ENCODE measurements at places on chromosomes 11 and 22. TPM values are rescaled to one million over a fixed set of nuclear protein-coding genes. Genes with fewer than 3 reads are reported as not detected.

DNA sequence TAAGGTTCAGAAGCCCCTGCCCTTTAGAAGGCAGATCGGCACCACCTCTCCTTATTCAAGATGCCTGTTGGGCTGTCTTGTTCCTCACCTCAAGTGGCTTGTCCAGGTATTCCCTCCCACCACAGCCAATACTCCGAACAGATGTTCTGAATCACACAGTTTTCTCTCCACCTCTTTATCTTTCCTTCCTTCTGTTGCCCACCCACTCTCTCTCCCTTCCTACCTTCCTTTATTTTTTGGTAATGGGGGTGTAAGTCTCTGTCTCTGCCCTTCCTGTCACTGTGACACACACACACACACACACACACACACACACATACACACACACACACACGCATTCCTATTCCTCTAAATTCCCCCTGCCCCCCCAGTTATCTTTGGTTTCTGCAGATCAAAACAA, 8.4 kb downstream of the BEST1 start:
- DNase-seq, result no peak
- no peaks in the 10 kb centered on the region for H3K36me3 ChIP-seq
- peak overlapping the region; percentile 61 for H3K27ac ChIP-seq
- H3K4me3 ChIP-seq, result no peak overlapping the region
- peaks cover 58% of the 10 kb centered on the region for H3K4me1 ChIP-seq
- H3K27me3 ChIP-seq, result no peaks in the 10 kb centered on the region

Gene NELL1
- total RNA-seq, result not detected

GRCh38 chr11:13876423-13876822, 86.1 kb upstream of the SPON1 start:
- H3K36me3 ChIP-seq, result no peaks in the 10 kb centered on the region
- H3K4me1 ChIP-seq, result peaks cover 10% of the 10 kb centered on the region
- no peak for DNase-seq
- H3K4me3 ChIP-seq, result no peak overlapping the region
- H3K27ac ChIP-seq, result no peak overlapping the region

GRCh38 chr11:19978668-19979518, 181.4 kb downstream of the DBX1 start:
- peak overlapping the region; percentile 100 for H3K27ac ChIP-seq
- H3K27me3 ChIP-seq, result no peaks in the 10 kb centered on the region
- no peaks in the 10 kb centered on the region for H3K36me3 ChIP-seq
- peaks cover 56% of the 10 kb centered on the region for H3K4me1 ChIP-seq
- DNase-seq, result peak; percentile 61

DNA sequence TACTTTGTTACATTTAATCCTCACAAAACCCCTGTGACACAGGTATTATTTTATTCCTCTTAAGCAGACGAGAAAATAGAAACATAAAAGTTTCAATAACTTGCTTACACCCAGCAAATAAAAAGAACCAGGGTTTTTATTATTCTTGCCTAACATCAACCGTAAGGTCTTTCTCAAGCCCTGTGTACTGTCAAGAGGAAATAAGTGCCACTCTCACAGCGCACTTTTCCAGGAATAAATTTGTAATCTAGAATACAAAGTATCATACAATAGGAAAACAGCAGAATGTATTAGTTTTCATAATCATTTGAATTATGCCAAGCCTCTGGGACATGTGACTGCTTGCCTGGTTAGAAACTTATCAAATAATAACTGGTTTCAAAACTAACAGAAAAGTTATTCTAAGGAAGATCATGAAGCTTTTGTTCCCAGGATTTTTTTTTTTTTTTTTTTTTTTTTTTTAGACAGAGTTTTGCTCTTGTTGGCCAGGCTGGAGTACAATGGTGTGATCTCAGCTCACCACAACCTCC, 7.4 kb downstream of the CCDC34 start:
- H3K27me3 ChIP-seq, result no peaks in the 10 kb centered on the region
- H3K27ac ChIP-seq, result no peak overlapping the region
- no peak for DNase-seq
- 0 out of 2 replicates have a peak, but pooled peaks cover 6% of the 10 kb centered on the region for H3K4me1 ChIP-seq

Gene FAM83F
- 9.1 TPM for total RNA-seq

Gene UCP3
- total RNA-seq, result 2.0 TPM

- H3K27ac ChIP-seq, result no peak within 1 kb of the TSS
- H3K4me3 ChIP-seq, result no peak within 1 kb of the TSS
- peaks cover 11% of the 10 kb centered on the region for H3K36me3 ChIP-seq
- no peaks in the 10 kb centered on the region for H3K27me3 ChIP-seq
- no peak for DNase-seq
These were observed at the start of gene CNIH2 for GRCh38 chr11:66277471-66278362. TSS of gene CNIH2 (plus strand) at chr11:66278175. CDS start at chr11:66278457, 282 bp downstream.

DNA sequence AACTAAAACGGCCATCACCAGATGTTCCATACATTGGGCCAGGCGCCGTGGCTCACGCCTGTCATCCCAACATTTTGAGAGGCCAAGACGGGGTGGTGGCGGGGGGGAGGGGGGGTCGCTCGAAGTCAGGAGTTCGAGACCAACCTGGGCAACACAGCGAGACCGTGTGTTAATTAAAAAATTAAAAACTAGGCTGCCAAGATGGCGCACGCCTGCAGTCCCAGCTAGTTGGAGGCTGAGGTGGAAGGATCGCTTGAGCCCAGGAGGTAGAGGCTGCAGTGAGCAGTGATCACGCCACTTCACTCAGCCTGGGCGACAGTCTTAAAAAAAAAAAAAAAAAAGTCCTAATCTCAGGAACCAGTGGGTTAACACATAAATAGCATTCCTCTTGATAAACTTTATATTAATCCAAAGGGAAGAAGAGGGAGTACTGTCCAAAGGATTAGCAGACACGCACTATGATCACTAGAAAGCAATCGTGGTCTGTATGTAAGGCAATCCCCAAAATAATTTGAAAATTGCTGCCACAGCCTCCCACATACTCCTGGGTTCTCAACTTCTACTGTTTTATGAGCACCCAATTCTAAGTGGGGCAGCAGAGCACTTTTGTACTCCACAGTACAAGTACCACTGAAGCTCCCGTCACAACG, 604 bp downstream of the PUS3 start:
- peaks cover 25% of the 10 kb centered on the region for H3K27me3 ChIP-seq
- H3K36me3 ChIP-seq, result no peaks in the 10 kb centered on the region
- DNase-seq, result no peak
- H3K4me1 ChIP-seq, result no peaks in the 10 kb centered on the region
- H3K4me3 ChIP-seq, result peak overlapping the region; percentile 98

Gene RGL4
- not detected for total RNA-seq

DNA sequence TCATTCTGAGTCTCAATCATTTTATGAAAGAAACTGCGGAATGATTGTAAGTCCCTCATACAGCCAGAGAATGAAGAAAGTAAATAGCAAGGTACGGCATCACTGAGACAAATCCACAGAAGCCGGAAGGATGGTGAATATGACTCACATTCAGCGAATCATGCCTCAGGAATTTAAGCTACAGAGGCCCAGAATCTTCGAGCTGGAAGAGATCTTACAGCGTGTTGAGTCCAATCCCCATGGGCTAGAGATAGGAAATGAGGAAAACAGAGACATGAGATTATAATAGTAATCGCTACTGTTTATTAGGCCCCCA, 173.2 kb downstream of the KIF18A start:
- peak; percentile 45 for DNase-seq
- H3K4me1 ChIP-seq, result peaks cover 13% of the 10 kb centered on the region
- peak overlapping the region; percentile 51 for H3K27ac ChIP-seq
- H3K27me3 ChIP-seq, result no peaks in the 10 kb centered on the region
- H3K36me3 ChIP-seq, result no peaks in the 10 kb centered on the region

DNA sequence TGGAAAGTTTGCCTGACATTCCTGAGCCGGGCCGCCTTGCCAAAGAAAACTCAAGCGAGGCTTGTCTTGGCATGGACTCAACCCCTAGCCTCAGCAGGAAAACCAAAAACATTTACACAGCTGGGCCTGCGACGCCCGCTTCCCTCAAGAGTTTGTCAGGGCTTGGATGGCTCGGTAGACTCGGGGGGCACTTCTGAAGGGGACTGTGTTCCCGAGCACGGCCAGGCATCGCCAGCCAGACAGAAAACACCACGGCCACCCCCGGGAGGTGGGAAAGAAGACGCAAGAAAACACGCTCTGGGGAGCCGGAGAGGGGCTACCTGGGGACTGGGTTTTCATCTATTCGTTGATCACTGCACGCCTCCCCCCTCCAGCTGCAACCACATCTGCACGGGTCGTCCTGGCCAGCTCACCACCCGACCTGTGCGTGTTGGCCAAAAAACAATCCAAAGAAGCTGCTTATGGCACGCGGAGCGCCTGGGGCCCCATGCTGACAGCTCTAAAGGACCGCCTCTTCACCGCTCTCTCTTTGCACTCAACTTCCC, 380.7 kb downstream of the MN1 start:
- no peak overlapping the region for H3K4me3 ChIP-seq
- H3K27ac ChIP-seq, result no peak overlapping the region
- H3K4me1 ChIP-seq, result no peaks in the 10 kb centered on the region
- H3K27me3 ChIP-seq, result no peaks in the 10 kb centered on the region
- H3K36me3 ChIP-seq, result no peaks in the 10 kb centered on the region

GRCh38 chr11:90364527-90364926, 141.7 kb upstream of the CHORDC1 start:
- H3K27ac ChIP-seq, result no peak overlapping the region
- no peaks in the 10 kb centered on the region for H3K27me3 ChIP-seq
- no peaks in the 10 kb centered on the region for H3K4me1 ChIP-seq
- no peak overlapping the region for H3K4me3 ChIP-seq
- no peak for DNase-seq

DNA sequence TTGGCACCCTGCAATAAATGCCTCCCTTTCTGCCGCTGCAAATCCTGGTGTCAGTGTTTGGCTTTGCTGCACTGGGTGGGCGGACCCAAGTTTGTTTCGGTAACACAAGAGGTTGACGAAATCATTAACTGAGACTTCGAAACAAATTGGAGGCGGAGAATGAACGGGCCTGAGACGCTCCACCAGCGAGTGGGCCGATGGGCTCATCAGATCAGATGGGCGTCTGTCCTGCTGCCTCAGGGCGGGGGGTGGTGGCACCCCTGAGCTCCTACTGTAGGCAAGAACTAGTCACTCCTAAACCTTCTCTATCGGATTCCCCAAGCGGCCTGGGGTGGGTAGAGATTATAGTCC, 918 bp upstream of the CAPN5 start:
- no peaks in the 10 kb centered on the region for H3K36me3 ChIP-seq
- H3K4me1 ChIP-seq, result peaks cover 7% of the 10 kb centered on the region
- H3K27me3 ChIP-seq, result no peaks in the 10 kb centered on the region
